ENCODE measurements at places on chromosomes 5 and 9.

- no peak for DNase-seq
These were observed 158.3 kb downstream of the FAM174A start for GRCh38 chr5:100693481-100693880.

GRCh38 chr5:40866844-40867243, 25.7 kb downstream of the CARD6 start:
- no peak for DNase-seq

GRCh38 chr9:97668485-97668884, 28.7 kb downstream of the XPA start:
- no peak for DNase-seq

DNA sequence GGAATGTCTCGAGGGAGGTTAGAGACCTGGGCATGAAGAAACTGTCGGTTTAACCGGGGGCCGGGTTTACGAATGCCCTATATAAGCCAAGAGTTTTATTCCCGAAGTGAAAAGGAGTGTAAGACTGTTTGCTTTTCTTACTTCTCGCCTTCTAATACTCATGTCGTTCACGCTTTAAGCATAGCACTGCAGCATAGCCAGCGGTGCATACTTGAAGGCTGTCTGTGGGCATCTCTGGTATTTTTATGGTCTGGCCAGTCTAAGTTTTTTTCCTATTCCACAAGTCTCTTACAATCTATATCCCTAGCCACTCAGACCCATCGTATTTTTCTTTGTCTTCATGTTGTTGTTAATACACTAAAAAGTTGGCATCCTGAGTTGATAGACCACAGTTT, 1.2 kb downstream of the UHRF2 start:
- peak; percentile 80 for DNase-seq

DNA sequence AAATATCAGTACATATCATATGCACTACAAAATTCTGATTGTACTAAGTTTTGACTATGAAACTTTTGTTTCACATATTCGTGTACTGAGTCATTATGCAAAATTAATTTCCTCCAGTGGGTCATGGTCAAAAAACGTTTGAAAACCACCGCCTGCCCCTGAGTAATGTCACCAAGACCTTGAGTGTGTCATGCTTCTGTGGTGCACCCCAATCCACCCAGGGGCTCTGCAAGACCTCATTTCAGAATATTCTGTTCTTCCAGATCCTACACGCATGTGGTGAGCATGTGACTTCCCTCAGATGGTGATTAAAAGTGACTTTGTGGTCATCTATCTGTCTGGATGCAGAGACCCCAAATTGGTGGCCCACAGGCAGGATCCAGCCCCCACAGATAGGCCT, 31.0 kb downstream of the ABLIM3 start:
- DNase-seq: peak; percentile 92

DNA sequence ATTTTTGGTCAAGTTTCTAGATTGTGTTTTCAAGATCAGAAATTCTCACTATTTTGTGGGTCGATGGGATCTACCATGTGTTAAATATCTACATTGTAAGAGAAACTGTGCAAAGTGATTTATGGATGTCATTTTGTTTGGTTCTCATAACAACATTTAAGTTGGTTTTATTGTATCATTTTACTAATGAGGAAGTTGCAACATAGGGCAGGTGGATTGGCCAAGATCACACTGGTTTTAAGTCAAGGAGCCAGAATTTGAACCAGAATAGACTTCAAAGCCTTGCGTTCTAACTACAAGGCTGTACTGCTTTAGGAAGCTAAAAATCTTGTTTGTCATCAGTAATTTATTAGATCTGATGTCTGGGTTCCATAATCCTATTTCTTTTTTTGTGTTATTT, 23.4 kb downstream of the SH3TC2 start:
- no peak for DNase-seq

GRCh38 chr9:69204849-69205248, 30.8 kb downstream of the TJP2 start:
- peak; percentile 47 for DNase-seq

- DNase-seq: no peak
These were observed 101.6 kb upstream of the MAP1B start for GRCh38 chr5:72005671-72006070.

DNA sequence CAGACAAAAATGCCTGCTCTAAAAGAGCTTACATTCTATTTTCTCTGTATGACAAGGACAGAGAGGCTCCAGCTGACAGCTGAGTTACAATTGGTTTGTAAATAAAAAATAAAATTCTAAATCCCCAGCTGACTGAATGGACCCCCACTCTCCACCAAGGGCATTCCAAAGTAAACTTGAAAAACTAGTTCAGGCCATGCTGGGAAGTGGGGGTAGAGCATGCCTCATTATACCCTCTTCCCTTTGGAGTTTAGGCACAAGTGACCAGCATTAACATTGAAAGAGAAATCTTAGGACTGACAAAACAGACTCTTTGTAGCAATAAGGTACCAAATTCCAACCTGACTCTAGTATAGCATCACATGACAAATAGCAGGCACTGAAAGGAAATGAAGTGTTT, 31.0 kb downstream of the KIF4B start:
- no peak for DNase-seq

- DNase-seq: peak; percentile 97
These were observed 6.5 kb downstream of the TBC1D2 start for GRCh38 chr9:98248737-98249474.

- no peak for DNase-seq
These were observed 221.8 kb upstream of the TUT7 start for GRCh38 chr9:86575825-86576525.

GRCh38 chr9:72309364-72310133, 55.5 kb downstream of the ZFAND5 start:
- no peak for DNase-seq

GRCh38 chr5:121833617-121834016, 18.1 kb upstream of the FTMT start:
- DNase-seq: no peak

GRCh38 chr5:149437391-149438040, 58.4 kb upstream of the IL17B start:
- DNase-seq: peak; percentile 25

GRCh38 chr5:85604786-85605185, 1013.0 kb upstream of the COX7C start:
- no peak for DNase-seq

DNA sequence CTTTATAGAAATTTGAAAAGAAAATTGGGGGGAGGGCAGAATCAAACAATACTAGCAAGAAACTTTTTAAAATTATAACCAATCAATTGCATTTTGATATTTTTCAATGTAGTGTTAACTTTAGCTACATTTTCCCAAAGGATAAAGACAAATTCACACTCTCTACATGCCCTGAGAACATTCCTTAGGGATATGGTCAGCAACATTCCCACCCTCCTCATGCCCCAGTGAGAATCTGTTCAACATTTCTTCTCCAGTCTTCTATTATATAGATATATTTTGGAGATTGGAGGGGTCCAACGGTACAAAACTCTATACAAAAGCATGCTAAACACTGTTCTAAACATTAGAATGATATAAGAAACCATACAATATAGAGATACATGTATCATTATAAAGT, 11.6 kb upstream of the PRR16 start:
- peak; percentile 66 for DNase-seq

GRCh38 chr5:6837519-6838110, 124.4 kb downstream of the TENT4A start:
- DNase-seq: peak; percentile 21
